ENCODE measurements at places on chromosomes 11 and 22. TPM values are rescaled to one million over a fixed set of nuclear protein-coding genes. Genes with fewer than 3 reads are reported as not detected.
A peak's percentile ranks its signal among the peaks of the same experiment; 100 is the strongest.

GRCh38 chr22:39773976-39774539 lies 119.5 kb downstream of the ENTHD1 start:
- no peak for DNase-seq

GRCh38 chr22:39360674-39361413 lies 11.1 kb downstream of the SYNGR1 start:
- DNase-seq = no peak

GRCh38 chr11:38865922-38866321 lies 2267.9 kb upstream of the RAG2 start:
- no peak for DNase-seq

- DNase-seq = peak; percentile 37
Measured at GRCh38 chr22:40178417-40179409, 988 bp downstream of the TNRC6B start.

DNA sequence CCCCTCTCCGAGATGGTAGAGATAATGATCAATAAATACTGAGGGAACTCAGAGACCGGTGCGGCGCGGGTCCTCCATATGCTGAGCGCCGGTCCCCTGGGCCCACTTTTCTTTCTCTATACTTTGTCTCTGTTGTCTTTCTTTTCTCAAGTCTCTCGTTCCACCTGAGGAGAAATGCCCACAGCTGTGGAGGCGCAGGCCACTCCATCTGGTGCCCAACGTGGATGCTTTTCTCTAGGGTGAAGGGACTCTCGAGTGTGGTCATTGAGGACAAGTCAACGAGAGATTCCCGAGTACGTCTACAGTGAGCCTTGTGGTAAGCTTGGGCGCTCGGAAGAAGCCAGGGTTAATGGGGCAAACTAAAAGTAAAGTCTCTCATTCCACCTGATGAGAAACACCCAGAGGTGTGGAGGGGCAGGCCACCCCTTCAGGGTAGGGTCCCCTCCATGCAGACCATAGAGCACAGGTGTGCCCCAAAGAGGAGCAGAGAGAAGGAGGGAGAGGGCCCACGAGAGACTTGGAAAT lies 43.2 kb downstream of the IGLL1 start:
- DNase-seq = no peak

DNA sequence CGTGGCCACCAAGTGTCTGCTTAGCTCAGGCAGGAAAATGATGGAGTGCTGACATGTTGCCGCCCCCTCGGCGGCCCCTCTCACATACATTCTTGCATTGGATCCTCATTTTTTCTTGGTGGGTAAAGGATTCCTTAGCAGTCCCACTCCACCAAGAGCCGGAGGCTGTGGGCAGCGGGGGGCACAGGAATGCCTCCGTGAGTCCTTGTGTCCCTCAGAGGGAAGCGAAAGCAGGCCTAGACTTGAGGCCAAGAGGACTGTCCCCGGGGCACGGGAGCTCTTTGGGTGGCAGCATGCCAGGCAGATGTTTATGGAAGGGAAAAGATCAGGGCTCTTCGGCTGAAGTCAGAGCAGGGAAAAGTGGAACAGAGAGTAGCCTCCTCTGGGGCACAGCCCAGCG lies 21.6 kb downstream of the LRFN4 start:
- DNase-seq = no peak

GRCh38 chr11:63680834-63681320 lies 423 bp upstream of the RTN3 start:
- DNase-seq = no peak

DNA sequence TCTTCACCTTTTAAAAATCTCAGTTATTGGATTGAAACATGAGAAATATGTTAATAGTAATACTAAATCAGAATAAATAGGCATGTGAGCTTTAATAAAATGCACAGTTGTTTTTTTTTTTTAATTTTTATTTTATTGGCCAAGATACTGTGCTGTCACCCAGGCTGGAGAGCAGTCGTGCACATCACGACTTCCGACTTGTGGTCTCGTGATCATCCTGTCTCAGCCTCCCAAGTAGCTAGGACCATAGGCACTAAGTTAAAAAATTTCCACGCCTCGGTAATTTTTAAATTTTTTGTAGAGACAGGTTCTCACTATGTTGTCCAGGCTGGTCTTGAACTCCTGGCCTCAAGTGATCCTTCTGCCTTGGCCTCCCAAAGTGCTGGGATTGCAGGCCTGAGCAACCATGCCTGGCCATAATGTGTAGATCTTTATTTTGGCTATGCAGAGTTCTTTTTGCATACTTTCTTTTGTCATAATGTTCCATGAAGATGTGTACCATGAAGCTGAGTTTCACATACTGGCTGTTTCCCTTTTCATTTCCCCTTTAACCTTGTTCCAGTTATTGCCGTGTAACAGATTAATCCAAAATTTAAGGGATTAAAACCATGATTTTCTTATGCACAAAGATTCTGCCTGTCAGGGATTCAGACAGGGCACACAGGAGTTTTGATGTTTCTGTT lies 16.0 kb downstream of the CAPRIN1 start:
- DNase-seq = no peak

GRCh38 chr11:118213201-118213600 lies 11.6 kb downstream of the JAML start:
- DNase-seq = no peak

DNA sequence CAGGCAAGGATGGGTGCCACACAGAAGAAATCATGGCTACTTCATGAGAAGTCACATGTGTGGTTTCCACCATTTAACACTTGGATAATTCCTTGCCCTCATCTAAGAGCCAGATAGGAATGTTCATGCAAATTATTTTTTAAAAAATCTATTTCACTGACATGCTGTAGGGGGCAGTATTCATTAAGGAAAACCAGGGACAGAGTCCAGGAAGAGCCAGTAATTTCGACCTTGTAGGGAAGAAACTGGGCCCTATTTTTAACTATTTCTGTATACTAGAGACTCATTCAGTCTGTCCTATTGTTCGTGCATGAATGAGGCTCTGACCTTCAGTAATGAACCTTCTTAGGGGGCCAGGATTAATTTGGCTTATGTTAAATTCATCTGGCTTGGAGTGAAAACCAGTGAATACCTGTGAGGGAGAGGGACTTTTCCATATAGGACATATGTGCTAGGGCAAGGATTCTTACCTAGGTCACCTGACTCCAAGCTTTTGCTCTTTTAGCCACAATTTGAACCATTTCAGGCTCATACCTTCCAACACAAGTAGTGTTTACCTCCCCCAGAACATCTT lies 192.7 kb downstream of the NAV2 start:
- DNase-seq = no peak

GRCh38 chr11:4551346-4551979 lies 6.5 kb downstream of the OR52M1 start:
- DNase-seq = no peak

- DNase-seq = no peak
Measured at GRCh38 chr11:74370123-74370522, 28.1 kb downstream of the PGM2L1 start.

GRCh38 chr11:62508336-62509058 lies 38.1 kb downstream of the AHNAK start:
- peak; percentile 26 for DNase-seq

DNA sequence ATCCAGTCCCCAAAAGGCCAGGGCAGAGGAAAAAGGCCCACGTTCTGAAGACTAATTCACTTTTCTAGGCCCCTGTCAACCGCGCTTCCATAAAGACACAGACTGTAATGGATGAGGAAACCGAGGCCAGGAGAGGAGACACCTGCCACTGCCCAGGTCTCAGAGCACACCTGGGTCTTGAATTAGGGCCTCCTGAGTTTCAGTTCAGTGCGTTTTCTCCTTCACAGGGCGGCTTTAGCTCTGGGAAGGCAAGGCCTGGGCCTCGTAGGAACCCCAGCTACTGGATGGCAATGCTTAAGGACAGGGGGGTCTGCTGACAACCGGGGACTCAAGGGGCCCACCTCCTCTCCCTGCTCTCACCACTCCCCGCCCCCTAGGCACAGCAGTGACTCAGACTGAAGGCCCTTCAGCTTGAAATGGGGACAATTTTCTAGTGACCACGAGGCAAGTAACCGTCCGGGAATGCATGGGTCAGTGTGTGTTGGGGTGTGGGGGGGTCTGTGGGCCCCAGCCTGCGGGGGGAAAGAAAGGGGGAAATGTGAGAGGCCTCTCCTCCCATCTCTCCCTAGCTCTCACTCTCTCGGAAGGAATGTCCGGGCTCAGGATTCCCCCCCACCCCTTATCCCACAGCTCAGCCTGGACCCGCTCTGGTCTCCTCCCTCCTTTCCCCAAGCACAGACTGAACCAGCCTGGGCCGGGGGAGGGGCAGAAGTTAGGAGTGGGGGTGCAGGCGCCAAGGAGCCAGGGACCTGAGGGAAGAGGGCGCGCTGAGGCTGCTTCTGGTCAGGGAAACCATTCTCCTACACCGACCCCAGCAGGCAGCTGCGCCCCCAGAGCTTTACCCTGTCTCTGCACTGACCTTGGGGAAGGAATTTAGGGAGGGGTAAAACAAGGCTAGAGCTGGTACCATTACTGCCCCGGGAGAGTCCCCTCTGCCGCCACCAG lies 17.2 kb downstream of the CREB3L1 start:
- DNase-seq = no peak

- no peak for DNase-seq
Measured at GRCh38 chr11:45565446-45565988, 99.9 kb downstream of the CHST1 start.

DNA sequence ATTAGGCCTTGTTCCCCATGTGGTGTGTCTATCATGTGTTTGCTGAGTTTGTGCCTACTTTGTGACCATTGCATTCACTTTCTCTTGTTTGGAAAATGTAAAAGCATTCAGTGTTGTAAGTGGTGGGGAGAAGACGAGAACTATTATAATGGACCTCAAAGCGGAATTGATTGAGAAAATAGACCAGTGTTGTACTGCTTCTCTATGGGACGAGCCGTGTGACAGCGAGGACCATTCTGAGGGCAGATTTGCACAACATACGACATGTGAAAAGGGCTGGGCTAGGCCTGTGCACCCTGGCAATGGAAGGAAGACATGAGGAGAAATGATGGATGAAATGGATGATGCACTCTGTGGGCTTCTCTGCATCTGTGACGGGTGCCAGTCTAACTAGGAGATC lies 233.5 kb downstream of the DSCAML1 start:
- no peak for DNase-seq

DNA sequence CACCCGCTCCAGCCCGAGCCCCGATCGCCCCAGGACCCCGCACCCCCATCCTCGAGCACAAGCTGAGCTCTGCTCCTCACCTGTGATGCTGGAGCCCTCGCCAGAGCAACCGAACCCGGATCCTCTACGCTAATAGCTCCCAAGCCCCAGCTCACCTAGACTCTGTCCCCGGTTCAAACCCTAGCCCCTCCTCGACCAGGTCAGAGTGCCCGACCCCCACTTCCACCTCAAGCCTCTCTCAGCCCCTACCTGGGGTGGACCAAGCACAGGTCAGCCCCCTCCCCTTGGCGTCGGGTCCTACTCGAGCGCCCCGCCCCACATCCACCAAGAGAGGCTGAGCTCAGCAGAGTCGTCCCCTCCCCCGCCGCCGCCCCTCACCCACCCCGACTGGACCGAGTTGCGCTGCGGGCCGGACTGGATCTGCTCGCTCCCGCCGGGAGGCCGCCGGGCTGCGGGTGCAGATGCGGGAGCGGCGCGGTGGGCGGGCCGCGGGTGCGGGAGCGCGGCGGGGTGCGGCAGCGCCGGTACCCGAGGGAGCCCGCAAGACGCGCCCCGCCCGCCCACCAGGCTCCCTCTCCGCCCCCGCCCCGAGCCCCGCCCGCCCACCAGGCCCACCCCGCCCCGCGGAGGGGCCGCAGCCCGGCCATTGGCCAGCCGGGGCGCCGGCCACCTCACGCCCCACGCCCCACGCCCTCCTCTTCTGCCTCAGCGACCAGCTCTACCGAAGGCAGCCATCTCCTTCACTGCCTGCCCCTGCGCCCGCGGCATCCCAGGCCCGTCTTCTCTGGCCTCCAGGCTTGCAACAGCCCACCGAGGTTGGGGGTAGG lies 577 bp upstream of the DKK3 start:
- DNase-seq = no peak

DNA sequence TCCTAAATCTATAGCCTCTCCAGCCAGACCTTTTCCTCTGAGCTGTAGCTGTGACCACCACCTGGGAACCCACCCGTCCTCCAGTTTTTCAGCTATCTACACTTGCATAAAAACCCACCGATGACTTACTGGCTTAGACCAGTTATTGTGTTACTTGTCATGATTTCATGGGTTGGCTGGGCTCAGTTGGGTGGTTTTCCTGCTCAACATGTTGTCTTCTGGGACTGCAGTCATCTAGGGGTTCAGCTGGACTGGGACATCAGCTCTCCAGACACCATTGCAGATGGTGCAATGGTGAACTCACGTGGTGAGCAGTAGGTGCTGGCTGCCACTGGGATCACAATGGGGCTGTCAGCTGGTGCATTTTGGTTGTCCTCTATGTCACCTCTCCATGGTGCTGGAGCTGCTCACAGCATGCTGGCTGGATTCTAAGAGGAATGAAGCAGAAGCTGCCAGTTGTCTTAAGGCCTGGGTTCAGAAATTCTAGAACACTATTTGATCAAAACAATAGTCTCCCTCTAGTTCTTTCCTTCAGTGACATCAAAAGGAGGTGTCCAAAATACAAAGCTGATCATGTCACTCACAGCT lies 1.3 kb upstream of the SYT13 start:
- no peak for DNase-seq

DNA sequence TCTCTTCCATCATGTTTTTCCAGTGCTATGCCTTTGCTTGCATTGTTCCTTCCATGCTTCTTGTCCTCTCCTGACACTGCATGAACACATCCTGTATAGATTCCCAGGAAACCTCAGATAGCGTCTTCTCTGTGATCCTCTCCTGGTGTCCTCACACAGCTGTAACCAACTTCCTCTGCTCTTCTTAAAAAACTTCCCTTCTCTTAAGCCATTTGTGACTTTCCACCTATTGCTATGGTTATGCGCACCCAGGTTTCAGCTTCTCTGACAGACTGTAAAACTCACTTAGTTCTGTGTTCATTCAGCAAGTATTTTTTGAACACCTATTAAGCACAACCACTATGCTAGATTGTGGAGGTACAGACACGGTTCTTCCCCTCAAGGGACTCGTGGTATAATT lies 5.1 kb upstream of the APLP2 start:
- no peak for DNase-seq

GRCh38 chr11:82683029-82683428 lies 50.6 kb downstream of the FAM181B start:
- DNase-seq = no peak

The MFNG gene
- polyA plus RNA-seq = 162 TPM

The TSKU gene
- not detected for polyA plus RNA-seq

The CD3D gene
- 1.6 TPM for polyA plus RNA-seq

The OR5L1 gene
- polyA plus RNA-seq = not detected

The MAPK12 gene
- polyA plus RNA-seq = 0.09 TPM

The OR52I1 gene
- polyA plus RNA-seq = not detected

The TEX12 gene
- not detected for polyA plus RNA-seq

The OR2D3 gene
- polyA plus RNA-seq = not detected

The TMEM134 gene
- polyA plus RNA-seq = 249 TPM

The P2RX6 gene
- not detected for polyA plus RNA-seq
